ENCODE measurements at places on chromosomes 5 and 9.
A peak's percentile ranks its signal among the peaks of the same experiment; 100 is the strongest.

- no peak for DNase-seq
Observed at GRCh38 chr5:34728236-34728635, 72.1 kb downstream of the RAI14 start.

DNA sequence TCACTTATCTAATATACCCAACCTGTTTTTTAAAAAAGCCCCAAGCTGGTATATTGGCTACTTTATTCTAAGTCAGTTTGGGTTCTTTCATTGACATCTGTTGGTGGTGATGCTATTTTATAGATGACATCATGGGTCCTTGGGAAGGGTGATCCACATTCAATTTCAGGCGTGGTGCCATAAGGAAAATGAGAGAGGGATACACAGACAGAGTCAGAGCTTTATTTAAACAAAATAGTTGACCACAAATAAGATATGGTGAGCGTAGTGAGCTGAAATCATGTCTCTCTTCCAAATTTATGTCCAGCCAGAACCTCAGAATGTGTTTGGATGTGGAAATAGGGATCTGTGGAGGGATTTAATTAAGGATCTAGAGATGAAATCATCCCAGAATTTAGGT, 302.4 kb downstream of the MAT2B start:
- DNase-seq: no peak

GRCh38 chr9:86807367-86807976, 139.8 kb downstream of the GAS1 start:
- no peak for DNase-seq

DNA sequence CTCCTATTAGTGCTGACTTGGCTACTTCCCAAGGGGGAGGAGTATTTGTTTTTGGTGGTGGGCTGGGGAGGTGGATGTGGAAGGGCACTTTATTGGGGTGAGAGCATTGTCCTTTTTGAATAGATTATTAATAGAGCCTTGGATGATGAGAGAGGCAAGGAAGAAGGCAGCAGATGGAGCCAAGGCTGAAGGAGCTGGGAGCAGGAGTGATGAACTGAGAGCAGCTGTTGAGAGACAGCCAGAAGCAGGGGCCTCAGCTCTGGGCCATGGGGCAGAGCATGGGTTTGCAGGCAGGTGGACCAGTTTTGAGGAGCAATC, 29.6 kb downstream of the RGS3 start:
- no peak for DNase-seq

GRCh38 chr5:151038801-151039238, 18.4 kb downstream of the GPX3 start:
- no peak for DNase-seq

DNA sequence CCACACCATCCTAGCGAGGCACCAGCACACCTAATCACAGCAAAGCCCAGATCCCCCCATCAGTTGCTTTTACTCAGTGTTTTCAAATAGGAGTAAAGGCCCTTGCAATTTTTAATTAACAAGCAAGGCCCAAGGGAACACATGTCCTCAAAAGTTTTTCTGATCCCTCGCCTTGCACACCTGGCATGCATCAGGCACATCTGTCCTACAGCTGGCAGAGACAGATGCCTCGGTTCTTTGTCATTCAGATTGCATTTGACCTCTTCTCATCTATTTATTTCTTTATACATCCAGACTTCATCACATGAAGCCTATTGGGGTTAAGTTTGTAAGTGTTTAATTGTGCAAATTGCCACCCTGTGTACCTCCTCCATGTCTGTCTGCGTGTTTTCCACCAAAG, 241.4 kb downstream of the MARCHF11 start:
- DNase-seq: no peak

DNA sequence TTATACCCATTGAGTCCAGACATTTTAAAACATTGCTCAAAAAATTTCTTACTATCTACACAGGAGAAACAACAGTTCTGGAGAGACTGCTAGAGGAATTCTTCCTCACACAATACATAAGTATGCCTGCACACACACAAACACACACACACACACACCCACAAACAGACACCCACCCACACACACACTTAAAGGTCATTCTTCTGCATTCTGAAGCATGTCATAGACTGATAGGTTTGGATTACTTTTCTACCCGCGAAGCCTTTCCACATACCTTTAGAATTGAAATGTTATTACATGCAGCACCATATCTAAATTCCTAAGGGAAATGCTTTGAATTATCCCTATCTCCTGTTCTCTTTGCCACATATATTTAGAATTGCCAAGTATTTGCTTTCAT, 80.2 kb downstream of the FAM174A start:
- no peak for DNase-seq

- DNase-seq: no peak
Observed at GRCh38 chr5:122200865-122201264, 71.5 kb downstream of the ZNF474 start.

GRCh38 chr9:94014066-94014654, 59.0 kb upstream of the BARX1 start:
- peak; percentile 23 for DNase-seq

- DNase-seq: no peak
Observed at GRCh38 chr9:137175345-137175961, 3.6 kb upstream of the TMEM210 start.

GRCh38 chr5:173950829-173951228, 38.1 kb upstream of the C5orf47 start:
- no peak for DNase-seq

DNA sequence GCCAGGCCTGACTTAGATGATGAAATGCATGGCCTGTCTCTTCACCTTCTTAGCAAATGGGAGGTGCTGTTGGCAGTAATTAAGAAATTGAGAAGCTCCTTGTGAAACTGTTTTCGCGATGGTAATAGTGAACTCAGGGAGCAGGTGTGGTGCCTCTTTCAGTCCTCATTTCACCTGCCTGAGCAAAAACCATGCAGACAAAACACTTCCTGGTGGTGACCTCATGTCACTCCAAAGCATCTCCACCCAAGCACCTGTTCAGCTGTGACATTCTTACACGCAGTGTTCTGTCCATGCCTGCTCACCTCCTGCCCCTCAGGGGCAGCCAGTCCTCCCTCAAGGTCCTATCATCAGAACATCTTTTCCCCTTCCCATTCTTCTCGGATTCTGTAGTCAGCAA, 146.5 kb downstream of the CD180 start:
- no peak for DNase-seq

DNA sequence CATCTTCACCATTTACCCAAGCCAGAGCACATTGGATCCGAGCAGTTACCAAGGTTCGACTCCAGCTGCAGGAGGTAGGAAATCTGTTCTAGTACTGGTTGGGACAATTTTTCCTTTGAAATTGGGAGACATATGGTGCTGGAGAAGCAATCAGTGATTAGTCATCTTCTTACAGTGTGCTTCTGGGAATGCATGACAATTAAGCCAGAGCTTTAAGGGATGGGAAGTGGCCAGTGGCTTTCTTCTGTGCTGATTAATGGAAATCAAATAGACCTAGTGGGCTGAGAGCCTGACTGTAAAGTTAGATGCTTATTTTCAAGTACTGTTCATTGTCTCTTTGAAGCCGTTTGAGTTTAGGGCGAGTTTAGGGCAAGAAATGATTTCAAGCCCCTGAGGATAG, 152.1 kb downstream of the UNC13B start:
- DNase-seq: no peak

- peak; percentile 40 for DNase-seq
Observed at GRCh38 chr5:9207817-9208418, 338.0 kb downstream of the SEMA5A start.

GRCh38 chr9:83598487-83598886, 24.5 kb upstream of the IDNK start:
- DNase-seq: no peak

DNA sequence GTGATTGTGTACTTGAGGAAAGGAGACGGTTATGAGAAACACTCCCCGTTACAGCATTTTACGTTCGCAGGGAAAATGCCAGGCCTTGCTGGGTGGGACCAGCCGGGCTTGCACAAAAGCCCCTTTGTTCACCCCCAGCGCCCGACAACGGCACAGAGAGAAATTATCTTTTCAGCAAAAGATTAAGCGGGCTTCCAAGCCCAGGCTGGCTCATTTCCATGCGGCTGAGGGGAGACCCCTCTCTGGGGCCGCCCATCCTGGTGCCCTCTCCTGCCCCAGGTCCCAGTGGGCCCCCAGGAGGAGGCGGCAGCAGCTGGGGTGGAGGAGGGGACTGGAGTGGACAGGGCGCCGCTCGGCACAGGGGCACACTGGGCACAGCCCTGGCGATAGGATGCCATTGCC, 50.8 kb upstream of the NOTCH1 start:
- DNase-seq: no peak

DNA sequence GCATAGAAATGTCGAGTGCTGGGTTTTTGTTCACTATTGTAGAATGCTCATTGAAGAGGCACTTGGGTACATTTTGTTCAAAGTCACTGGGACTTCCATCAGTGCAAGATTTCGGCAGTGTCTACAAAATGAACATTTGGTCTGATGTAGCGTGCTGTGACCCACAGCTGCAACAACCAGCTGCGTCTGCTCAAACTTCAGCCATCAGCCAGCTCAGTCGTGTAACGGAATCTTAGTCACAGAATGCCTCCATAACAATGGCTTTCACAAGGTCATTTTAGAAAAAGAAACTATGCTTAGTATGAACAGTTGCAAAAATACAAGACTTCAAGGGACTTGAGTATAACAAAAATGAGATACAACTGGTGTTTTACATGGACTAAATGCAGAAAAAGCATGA, 828.1 kb upstream of the GRAMD2B start:
- no peak for DNase-seq

DNA sequence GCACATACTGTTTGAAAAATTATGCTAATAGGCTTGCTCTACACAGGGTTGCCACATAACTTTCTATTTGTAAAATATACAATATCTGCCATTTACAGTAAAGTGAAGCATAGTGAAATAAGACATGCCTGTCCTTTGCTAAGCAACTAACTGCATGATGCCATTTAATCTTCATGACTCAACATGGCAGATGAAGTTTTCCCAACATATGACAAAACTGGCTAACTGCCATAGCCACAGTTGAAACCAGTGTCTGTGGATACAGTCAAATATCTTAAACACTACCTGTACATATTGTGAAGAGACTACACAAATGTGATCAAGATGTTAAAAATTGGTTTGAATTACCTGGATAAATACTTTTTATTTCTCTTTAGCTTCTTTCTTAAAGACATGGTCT, 3.1 kb upstream of the DMAC1 start:
- DNase-seq: peak; percentile 76

GRCh38 chr5:142186857-142187594, 78.4 kb downstream of the NDFIP1 start:
- DNase-seq: no peak

DNA sequence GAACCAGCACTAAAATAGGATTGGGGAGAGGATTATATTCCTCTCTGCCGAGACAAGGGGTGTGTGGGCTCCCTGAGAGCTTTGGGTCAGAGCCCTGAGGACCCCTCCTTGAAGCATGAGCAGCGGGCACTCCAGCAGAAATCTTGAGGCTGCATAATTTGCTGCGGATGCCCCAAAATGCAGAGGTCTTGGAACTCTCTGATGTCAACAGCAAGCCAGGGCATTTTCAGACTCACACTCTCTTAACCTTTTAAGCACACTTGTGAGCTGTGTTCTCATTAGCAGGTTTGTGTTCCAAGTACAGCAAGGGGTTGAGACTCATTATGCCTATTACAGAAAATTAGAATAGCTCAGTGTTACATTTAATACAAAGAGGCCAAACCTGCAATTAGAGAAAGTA, 513.0 kb upstream of the ADAMTS16 start:
- DNase-seq: no peak
